ENCODE measurements at places on chromosomes 3 and 15.

- DNase-seq = no peak
Observed at GRCh38 chr15:68271854-68272471, 5.6 kb upstream of the FEM1B start.

GRCh38 chr3:188978421-188979171, 193.2 kb upstream of the TPRG1 start:
- no peak for DNase-seq

DNA sequence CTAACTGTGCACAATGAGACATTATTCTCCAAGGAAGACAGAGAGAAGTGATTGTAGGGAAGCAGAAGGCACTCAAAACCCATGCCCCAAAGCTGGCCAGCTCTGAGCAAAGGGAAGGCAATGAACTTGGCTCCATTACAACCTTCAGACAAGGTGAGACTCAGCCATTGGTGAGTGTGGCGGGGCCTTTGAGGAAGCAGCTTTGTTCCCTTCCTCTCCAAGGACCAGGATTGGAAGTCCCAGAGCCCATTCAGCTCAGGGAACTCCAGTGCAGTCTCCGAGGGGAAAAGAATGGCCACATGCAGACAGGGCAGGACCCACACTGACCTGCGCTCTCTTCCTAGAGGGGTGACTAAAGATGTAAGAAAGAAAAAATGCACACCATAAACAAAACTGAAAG, 23.1 kb downstream of the HEG1 start:
- DNase-seq = no peak

- DNase-seq = no peak
Observed at GRCh38 chr15:88974392-88974791, 61.2 kb upstream of the MFGE8 start.

GRCh38 chr3:43695863-43696262, 5.1 kb downstream of the ABHD5 start:
- DNase-seq = no peak

- no peak for DNase-seq
Observed at GRCh38 chr15:92014281-92015030, 160.9 kb downstream of the SLCO3A1 start.

DNA sequence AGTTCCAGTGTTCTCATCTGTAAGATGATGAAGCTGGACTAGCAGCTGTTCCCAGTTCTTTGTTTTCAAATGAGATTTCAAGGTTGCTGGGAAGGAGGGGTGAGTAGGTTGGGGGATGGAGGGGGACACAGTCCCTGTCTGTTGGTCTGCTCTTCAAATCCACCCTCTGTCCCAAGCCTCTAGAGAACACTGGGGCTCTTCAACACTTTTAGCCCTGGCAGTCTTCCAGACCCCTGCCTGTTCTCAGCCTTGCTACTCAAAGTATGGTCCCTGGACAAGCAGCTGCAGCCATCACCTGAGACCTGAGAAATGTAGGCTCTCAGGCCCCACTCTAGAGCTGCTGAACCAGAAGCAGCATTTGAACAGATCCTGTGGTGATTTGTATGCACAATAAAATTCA, 41.3 kb downstream of the NEK11 start:
- DNase-seq = no peak

DNA sequence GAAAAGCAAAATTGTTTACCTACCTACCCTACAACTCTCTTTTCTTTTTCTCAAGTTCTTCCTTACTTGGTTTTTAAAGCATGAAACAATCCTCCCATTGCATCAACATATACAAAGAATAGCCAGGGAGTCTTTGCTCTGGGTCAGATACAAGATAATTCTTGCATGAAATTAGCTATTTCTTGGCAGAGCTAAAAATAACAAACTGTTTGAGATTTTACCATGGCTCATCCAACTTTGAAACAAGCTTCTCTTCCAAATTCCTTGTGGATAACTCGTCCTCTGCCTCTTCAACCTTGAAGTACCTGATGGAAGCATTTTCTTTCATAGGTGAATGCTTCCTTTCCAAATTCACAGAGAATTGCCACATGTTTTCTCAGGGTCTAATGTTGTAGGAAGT, 9.2 kb upstream of the CBLB start:
- no peak for DNase-seq

DNA sequence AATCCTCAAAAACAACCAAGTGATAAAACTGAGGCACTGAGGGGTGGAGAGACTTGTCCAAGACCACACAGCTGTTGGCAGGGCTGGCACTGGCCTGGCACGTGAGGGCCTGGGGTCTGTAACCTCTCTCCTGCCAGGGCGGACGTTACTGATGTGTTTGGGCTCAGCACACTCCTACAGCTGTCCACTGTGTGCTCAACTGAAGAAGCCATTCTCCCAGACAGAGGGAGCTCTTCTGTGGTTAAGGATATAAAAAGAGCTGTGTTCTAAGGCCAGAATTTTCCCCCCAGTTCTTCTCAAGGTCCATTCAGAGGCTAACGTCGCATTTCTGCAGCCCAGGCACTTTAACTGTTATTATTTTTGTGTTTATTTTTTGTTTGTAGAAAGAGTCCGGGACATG, 429.0 kb upstream of the ATP11B start:
- DNase-seq = no peak

DNA sequence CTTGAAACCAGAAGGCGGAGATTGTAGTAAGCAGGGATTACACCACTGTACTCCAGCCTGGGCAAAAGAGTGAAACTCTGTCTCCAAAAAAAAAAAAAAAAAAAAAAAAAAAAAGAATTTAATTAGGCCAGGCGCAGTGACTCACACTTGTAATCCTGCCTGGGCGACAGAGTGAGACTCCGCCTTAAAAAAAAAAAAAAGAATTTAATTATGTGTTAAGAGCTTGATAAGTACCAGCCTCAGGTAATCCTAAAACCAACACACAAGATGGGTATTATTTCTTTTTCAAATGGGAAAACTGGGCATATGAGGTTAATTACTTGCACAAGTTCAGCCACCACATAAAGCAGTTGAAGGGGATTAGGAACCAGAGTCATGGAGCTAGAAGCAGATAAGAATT, 49.0 kb downstream of the PBRM1 start:
- DNase-seq = no peak

GRCh38 chr3:95476534-95476933, 1337.9 kb upstream of the EPHA6 start:
- DNase-seq = no peak

GRCh38 chr15:39999538-40000200, 39.3 kb downstream of the SRP14 start:
- no peak for DNase-seq

- no peak for DNase-seq
Observed at GRCh38 chr3:37863949-37864822, 2.5 kb downstream of the CTDSPL start.

- no peak for DNase-seq
Observed at GRCh38 chr3:20100151-20100550, 59.9 kb downstream of the KAT2B start.

DNA sequence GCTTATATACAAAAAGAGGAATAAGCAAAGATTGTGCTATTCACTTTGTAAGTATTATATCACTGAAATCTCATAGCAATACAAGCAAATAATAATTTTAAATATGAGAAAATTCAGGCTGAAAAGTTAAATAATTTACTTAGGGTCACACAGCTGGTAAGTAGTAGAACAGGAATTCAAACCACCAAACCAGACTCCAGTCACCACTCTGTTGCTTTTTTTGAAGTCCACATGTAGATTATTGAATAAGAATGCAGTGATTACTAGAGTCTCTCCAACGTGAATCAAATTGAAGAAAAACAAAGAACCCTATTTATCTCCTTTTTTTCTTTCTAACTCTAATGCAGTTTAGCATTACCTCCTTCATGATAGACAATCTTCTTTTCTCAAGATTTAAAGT, 15.9 kb downstream of the SPICE1 start:
- DNase-seq = no peak

- DNase-seq = no peak
Observed at GRCh38 chr3:71951361-71951760, 166.4 kb upstream of the PROK2 start.

- DNase-seq = no peak
Observed at GRCh38 chr3:7062714-7063113, 201.8 kb downstream of the GRM7 start.

- DNase-seq = no peak
Observed at GRCh38 chr3:135756106-135756668, 209.3 kb upstream of the PPP2R3A start.

DNA sequence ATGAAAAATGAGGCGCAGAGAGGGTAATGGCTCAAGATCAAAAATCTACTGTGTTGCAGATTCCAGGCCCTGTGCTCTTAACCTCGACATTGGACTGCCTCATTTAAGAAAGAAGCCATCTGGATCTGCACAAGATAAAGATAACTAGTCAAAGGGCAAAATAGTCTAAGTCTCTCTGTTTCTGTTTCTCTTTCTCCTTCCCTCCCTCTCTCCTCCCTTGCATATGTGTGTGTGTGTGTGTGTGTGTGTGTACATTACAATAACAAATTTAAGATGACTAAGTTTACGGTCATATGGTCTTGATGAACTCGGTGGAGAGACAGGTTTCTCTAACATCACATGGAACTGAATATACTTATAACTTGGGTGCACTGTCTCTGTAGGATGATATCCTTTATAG, 69.2 kb downstream of the MEIS2 start:
- no peak for DNase-seq

- no peak for DNase-seq
Observed at GRCh38 chr3:45441584-45442310, 53.4 kb downstream of the LARS2 start.

DNA sequence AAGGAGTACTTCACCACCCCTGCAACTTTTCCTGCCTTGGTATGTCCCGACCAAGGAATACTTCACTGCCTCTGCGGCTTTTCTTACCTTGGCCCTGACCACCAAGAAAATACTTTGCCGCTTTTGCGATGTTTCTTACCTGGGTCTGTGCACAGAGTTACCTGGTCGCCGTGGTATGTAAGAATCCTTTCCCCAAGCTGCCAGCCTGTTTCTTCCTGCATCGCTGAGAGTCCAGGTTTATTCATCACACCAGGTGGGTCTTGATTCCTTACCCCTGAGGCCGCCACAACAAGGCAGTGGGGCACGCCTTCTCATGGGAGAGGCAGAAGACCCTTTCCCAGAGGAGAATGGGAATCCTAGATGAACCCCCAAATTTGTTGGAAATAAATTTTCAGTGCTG, 511.3 kb downstream of the EDEM1 start:
- DNase-seq = no peak

DNA sequence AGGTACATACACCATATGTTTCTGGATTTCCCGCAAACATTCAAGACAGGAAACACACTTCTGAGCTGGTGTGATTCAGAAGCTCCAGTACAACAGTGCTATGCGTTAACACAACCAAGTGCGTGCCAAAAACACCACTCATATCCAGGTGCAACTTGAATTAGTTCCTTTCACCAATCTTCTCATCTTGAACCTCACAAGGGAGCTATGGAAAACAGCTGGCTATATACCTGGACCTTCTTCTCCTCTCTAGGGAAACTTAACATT, 31.3 kb downstream of the SUSD5 start:
- no peak for DNase-seq

GRCh38 chr15:23038726-23039142, 635 bp downstream of the TUBGCP5 start:
- DNase-seq = no peak

DNA sequence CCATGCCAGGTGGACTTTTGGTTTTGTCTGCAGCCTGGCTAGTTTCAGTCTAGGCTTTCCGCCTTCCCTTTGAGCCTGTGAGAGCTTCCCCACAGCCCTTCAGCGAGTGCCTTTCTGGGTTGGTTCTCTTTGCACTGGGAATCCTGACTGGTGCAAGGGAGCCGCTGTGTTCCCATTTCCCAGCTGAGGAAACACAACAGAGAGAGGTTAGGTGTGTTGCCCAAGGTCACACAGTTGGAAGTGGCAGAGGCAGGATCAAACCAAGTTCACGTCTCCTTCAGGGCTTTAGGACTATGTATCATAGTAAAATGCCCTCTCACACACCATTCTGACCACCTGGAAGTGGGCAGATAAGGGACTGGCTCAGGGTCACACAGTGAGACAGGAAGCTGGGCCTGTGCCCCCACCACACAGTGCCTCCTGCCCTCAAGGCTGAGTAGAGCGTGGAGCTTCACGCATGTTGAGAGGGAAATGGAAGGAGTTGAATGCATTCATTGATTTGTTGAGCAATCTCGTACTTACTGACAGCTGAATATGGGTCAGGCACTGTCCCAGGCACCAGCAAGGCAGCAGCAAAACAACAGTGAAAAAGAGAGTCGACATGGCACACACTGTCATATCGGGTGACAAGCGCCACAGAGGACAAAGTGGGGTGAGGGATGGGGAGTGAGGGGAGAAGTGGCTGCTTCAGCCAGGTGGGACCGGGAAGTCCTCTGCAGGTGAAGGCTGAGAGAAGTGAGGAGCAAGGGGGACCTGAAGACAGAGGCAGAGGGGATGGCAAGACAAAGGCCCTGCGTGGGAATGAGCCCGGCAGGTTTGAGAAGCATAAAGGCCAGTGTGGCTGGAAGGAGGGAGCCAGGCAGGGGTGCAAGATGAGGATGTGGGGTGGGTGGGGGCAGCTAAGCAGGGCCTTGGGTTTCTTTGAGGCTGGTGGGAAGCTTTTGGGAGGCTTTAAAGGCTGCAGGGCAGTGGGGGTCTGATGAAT, 12.3 kb upstream of the ANPEP start:
- no peak for DNase-seq

DNA sequence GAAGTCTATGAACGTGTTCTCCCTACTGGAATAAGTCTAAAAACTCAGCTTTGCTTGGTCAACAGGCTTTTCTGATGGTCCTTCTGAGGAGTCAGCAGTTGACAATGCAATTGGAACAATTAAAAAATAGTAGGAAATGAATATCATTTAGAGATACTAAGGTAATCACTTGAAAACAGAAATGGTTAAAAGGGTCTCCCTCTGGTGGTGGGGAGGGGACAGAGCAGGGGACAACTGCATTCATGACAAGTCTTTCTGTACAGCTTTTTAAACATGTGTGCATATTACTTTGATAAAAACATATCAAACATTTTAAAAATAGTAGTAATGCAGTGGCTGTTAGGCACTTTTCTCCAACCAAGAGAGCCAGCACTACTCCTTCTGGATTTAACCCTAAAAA, 119.9 kb upstream of the FHIT start:
- DNase-seq = peak; percentile 37

DNA sequence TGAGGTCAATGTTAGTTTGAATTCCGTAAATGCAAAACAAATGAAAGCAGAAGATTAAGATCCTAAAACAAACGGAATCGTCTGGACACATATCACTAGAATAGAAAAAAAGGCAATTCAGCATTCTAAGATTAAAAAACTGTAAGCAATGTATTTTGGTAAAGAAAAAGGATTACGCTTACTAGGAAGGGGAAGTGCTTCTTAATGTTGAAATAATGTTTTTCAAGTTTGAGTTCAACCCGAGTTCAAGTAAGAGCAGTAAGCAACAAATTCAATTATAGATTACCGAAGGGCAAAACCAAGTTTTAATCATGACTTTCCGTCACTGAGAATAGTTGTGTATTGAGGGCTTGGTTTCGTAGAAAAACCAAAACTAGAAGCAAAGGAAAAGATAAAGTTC, 637 bp downstream of the CIP2A start:
- no peak for DNase-seq

- DNase-seq = no peak
Observed at GRCh38 chr3:127471142-127471541, 119.4 kb downstream of the TPRA1 start.

DNA sequence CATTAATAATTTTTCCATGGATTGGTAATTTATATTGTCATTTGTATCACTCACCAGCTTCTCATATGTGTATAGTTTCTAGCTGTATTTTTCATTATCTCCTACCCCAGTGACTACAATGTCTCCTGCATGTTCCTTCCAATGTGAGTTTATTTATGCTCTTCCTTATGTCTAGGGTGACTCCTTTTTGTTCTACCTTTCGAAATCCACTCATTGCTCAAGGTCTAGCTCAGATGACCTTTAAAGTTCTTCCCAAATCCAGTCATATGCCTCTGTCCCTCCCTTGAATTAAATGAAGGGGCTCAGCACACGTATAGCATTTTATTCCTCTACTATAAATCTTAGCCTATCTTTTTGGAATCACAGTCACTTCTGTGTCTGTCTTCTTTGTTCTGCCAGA, 53.0 kb downstream of the TMEM45A start:
- no peak for DNase-seq

Data from activated naive CD4-positive, alpha-beta T cell treated with anti-CD3 and anti-CD28 coated beads, Interleukin-2, amount 10 ng/mL, durations not matched to agents 7 days and 5 days (primary cell).